Stimulated activated CD8-positive, alpha-beta memory T cell treated with anti-CD3 and anti-CD28 coated beads, Interleukin-15, amount 100 ng/mL, for 1 hour (primary cell): ENCODE measurements at places on chromosomes 12 and 14.

DNA sequence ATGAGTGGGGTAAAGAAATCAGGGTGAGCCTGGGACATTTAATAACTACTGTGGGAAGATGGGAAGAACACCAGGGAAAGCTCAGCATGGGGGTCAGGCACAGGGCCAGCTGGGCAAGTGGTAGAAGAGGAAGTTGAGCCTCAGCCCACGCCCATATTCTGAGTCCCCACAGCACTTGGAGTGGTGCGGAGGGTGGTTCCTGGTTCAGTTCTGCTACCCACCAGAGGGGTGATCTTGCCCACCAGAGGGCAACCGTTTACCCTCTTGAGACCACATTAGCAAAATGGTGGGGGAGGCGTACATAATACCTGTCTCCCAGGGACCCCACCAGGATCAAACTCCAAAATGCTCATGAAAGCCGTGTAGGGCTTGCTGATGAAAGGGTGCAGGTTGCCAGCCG is 16.8 kb upstream of the ANKRD33 start:
- no peak for DNase-seq

- DNase-seq, result no peak
These were observed 4.5 kb downstream of the TMED8 start for GRCh38 chr14:77372304-77372841.

- no peak for DNase-seq
These were observed 56.0 kb downstream of the FBRSL1 start for GRCh38 chr12:132545955-132546354.

DNA sequence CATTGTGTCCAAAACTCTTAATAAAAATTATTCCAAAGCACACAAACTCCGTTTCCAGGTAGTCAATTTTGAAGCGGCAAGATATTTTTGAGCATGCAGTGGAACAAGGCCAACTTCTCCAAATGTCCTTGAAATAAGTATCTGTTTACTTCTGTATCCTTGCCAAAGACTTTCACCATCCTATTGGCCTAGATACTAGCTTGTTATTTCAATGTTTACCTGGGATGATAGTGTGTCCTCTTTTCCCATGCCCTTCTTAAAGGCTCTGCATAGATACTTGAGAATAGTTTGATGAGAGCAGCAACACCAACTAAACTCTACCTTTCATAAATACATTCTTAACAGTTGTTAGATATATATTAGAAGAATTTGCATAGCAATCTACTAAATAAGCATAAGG is 160.9 kb downstream of the KCNC2 start:
- DNase-seq, result no peak

GRCh38 chr12:2336409-2336829 is 283.6 kb downstream of the CACNA1C start:
- DNase-seq, result no peak

DNA sequence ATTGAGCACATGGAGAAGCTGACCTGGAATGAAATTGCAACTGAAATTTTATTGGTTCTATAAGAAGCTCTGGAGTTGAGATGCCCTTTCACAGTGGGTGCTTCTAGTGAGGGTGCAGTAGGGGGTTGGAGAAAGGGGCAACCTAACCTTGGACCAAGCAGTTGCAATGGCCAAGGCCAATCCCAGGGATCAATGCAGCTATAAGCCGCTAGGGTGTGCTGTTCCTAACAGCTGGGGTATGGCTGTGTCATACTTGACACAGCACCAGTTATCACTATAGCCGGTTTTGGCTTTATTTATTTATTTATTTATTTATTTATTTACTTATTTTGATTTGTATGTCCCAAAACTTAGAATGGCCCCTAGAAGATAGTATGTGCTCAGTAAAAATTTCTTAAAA is 505.9 kb downstream of the FLRT2 start:
- DNase-seq, result no peak

DNA sequence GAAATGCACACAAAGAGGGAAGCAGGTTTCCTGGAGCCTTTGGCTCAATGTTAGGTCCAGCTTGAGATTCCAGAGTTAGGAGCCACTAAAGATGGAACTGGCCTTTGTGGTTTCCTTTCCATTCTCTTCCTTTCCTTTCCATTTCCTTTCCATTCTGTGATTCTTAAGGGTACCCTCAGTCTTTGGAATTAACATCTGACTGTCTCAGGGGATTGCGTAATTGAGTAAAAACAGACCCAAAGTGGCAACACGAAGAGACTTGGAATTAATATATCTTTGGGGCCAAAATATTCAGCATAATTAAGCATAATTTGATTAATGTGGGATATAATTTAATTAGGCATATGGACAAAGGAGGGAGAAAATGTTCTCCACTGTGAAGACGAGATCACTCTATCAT is 205.6 kb downstream of the CRADD start:
- no peak for DNase-seq
